Stomach (tissue), 19 donors: ENCODE measurements at places on chromosomes 16 and 17. TPM values are rescaled to one million over a fixed set of nuclear protein-coding genes. Genes with fewer than 3 reads are reported as not detected.

Gene SMPD3
- 7.6 TPM for polyA plus RNA-seq

GRCh38 chr17:34798581-34798980 is 162.7 kb downstream of the CCT6B start:
- H3K36me3 ChIP-seq, result no peaks in the 10 kb centered on the region
- no peak overlapping the region for H3K27ac ChIP-seq
- H3K27me3 ChIP-seq, result no peaks in the 10 kb centered on the region

GRCh38 chr16:77289331-77289809 is 90.2 kb downstream of the SYCE1L start:
- peaks cover 18% of the 10 kb centered on the region for H3K27me3 ChIP-seq
- H3K4me1 ChIP-seq, result no peaks in the 10 kb centered on the region
- no peak overlapping the region for H3K27ac ChIP-seq
- H3K36me3 ChIP-seq, result no peaks in the 10 kb centered on the region
- no peak overlapping the region for H3K4me3 ChIP-seq

GRCh38 chr16:57394444-57394843 is 10.1 kb upstream of the CCL17 start:
- no peaks in the 10 kb centered on the region for H3K36me3 ChIP-seq
- no peak overlapping the region for H3K4me3 ChIP-seq
- H3K4me1 ChIP-seq, result peaks cover 5% of the 10 kb centered on the region
- no peaks in the 10 kb centered on the region for H3K27me3 ChIP-seq
- no peak overlapping the region for H3K27ac ChIP-seq

- peak overlapping the region; percentile 66 for H3K4me3 ChIP-seq
- H3K4me1 ChIP-seq, result peaks cover 55% of the 10 kb centered on the region
- no peaks in the 10 kb centered on the region for H3K36me3 ChIP-seq
- DNase-seq, result no peak
- no peaks in the 10 kb centered on the region for H3K27me3 ChIP-seq
Observed at GRCh38 chr17:72590382-72590781, 469.6 kb downstream of the SOX9 start.

DNA sequence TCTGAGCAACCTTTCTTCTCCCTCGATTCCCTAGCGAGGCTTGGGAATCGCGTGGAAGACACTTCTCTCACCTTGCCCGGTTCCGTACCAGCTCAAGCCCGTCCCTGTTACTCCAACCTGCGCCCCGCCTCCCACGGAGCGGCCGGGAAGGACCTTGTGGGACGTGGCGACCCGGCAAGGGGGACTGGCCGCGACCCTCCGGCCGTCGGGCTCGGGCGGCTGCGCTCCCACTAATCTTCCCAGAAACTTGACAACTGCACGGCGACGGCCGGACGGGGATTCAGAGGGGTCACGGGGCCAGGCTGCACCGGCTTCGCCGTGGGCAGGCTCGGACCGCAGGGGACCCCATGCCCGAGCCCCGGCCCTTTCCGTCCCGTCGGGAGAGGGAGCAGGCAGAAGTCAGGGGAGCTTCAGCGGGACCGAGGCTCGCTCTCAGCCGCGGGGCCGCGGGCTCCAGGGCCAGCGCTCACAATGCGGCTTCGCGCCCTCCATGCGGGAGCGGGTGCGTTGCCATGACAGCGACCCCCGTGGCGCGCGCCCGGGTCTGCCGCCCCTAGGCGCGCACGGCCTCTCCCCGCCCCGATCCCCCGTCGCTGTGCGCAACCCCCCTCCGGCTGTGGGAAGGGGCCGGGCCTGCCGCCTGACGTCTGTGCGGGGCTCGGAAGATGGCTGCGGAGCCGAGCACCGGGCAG is at the start of gene SGSM2:
SGSM2 (plus strand) TSS at position 650 of the 692 bp plus-strand sequence. CDS start 188 bp downstream, outside the sequence.
- no peaks in the 10 kb centered on the region for H3K27me3 ChIP-seq
- H3K36me3 ChIP-seq, result peaks cover 48% of the 10 kb centered on the region
- peak within 1 kb of the TSS; percentile 92 for H3K27ac ChIP-seq
- peaks cover 35% of the 10 kb centered on the region for H3K4me1 ChIP-seq
- peak; percentile 65 for DNase-seq

Gene IL21R
- not detected for polyA plus RNA-seq

Gene KLHDC4
- polyA plus RNA-seq, result 37.8 TPM

- DNase-seq, result peak; percentile 47
- peaks cover 4% of the 10 kb centered on the region for H3K4me1 ChIP-seq
- peaks cover 4% of the 10 kb centered on the region for H3K27me3 ChIP-seq
Observed at GRCh38 chr16:49441366-49441780, 67.8 kb downstream of the C16orf78 start.

- H3K36me3 ChIP-seq, result no peaks in the 10 kb centered on the region
- DNase-seq, result no peak
- peaks cover 44% of the 10 kb centered on the region for H3K4me1 ChIP-seq
- no peak overlapping the region for H3K4me3 ChIP-seq
Observed at GRCh38 chr17:6548034-6548433, 8.3 kb downstream of the PITPNM3 start.

Gene TNFRSF17
- 2.0 TPM for polyA plus RNA-seq

- peaks cover 16% of the 10 kb centered on the region for H3K4me1 ChIP-seq
- DNase-seq, result no peak
- H3K4me3 ChIP-seq, result no peak overlapping the region
- H3K36me3 ChIP-seq, result no peaks in the 10 kb centered on the region
- H3K27ac ChIP-seq, result no peak overlapping the region
Observed at GRCh38 chr16:49618955-49619354, 237.0 kb downstream of the ZNF423 start.

DNA sequence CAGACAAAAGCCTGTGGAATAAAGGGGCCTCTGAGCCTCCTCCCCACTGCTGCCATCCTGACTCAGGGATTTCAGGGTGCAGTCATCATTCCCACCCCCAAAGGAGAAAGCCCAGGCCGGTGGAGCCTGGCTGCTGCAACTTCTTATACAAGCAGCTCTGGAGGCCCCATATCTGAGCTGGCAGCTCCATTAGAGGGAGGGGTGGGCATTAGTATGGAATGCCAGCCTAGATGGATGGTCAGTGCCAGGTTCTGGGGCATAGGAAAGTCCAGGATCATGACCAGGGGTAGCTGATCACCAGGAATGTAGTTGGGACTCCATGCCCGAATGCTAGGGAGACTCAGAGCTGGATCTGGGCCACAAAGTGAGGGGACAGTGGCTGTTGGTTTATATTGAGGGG is 581.0 kb downstream of the KCNJ18 start:
- no peaks in the 10 kb centered on the region for H3K36me3 ChIP-seq
- no peak for DNase-seq
- no peaks in the 10 kb centered on the region for H3K4me1 ChIP-seq
- no peaks in the 10 kb centered on the region for H3K27me3 ChIP-seq

DNA sequence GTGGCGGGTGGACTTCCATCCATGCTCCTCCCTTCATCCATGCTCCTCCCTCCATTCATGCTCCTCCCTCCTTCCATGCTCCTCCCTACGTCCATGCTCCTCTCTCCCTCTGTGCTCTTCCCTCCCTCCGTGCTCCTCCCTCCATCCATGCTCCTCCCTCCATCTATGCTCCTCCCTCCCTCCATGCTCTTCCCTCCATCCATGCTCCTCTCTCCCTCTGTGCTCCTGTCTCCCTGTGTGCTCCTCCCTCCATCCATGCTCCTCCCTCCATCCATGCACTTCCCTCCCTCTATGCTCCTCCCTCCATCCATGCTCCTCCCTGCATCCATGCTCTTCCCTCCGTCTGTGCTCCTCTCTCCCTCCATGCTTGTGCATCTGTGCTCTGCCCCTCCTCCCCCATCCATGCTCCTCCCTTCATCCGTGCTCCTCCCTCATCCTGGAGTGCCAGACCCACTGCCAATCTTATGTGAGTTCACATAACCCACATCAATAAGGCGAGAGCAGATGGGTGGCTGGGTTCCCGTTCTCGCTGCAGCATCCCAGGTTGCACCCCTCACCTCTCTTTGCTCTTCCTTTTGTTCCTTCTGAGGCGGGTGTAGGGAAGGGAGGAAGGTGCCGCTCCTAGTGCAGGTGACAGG is 22.8 kb downstream of the KSR1 start:
- no peak overlapping the region for H3K27ac ChIP-seq
- no peak overlapping the region for H3K4me3 ChIP-seq
- no peaks in the 10 kb centered on the region for H3K36me3 ChIP-seq
- no peaks in the 10 kb centered on the region for H3K27me3 ChIP-seq

- no peak overlapping the region for H3K27ac ChIP-seq
- H3K4me3 ChIP-seq, result no peak overlapping the region
- H3K27me3 ChIP-seq, result no peaks in the 10 kb centered on the region
Observed at GRCh38 chr16:10729104-10730048, 14.3 kb upstream of the NUBP1 start.

Gene PRCD
- 3.6 TPM for polyA plus RNA-seq

GRCh38 chr17:61126473-61127249 is 273.0 kb upstream of the TBX2 start:
- DNase-seq, result no peak
- H3K36me3 ChIP-seq, result no peaks in the 10 kb centered on the region
- no peak overlapping the region for H3K27ac ChIP-seq
- H3K4me3 ChIP-seq, result no peak overlapping the region
- H3K27me3 ChIP-seq, result no peaks in the 10 kb centered on the region

DNA sequence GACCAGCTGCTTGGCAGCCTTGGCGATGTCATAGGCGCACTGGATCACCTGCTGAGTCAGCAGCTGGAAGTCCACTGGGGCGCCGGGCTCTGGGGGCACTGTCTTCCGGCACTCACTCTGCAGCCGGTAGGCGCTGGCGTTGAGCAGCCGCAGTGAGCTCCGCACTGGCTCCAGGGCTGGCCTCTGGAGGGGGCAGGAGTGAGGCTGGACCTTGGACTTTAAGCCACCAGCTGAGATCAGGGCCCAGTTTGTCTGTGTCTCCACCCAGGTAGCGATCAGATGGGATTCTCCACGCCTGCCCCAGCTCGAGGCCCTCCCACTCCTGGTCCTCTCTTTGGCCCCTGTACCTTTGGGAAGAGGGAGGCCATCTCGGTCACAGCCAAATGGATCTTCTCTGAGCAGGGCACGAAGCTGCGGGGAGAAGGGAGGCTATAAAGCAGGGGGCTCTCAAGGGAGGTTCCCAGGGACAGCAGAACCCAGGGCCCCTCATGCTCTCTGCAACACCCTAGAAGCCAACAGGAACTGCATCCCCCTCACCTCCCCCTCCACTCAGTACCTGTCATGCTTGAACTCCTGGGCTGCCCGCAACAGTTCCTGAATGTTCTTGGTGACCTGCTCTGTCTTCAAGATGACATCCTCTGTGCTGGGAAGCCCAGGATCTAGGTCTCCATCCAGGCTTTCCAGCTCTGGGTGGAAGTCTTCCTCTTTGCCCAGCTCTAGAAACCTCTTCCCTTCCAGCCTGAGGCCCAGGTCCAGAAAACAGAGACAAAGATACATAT is 6.4 kb downstream of the TP53I13 start:
- H3K4me1 ChIP-seq, result peaks cover 59% of the 10 kb centered on the region
- DNase-seq, result peak; percentile 69
- H3K36me3 ChIP-seq, result peaks cover 36% of the 10 kb centered on the region
- peak overlapping the region; percentile 6 for H3K27ac ChIP-seq

DNA sequence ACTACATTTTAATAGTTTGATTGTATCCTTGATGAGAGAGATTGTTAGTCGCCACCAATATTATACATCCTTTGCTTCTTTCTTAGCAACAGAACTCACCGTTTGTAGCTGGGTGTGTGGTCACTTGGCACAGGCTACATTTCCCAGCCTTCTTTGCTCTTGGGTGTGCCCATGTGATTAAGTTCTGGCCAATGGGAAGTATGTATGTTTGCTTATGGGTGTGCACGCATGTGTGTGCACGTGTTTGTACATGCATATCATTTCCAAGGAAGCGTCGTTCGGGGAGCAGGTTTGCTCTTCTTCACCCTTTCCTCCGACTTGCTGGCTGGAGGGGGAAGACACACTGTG is 4.4 kb upstream of the SEC14L1 start:
- H3K4me1 ChIP-seq, result peaks cover 40% of the 10 kb centered on the region
- DNase-seq, result no peak
- H3K4me3 ChIP-seq, result no peak overlapping the region
- no peaks in the 10 kb centered on the region for H3K27me3 ChIP-seq
- no peaks in the 10 kb centered on the region for H3K36me3 ChIP-seq
- H3K27ac ChIP-seq, result no peak overlapping the region
